ENCODE measurements at places on chromosomes 5 and 9.

- peak; percentile 65 for DNase-seq
Measured at GRCh38 chr5:134101686-134102439, 12.6 kb upstream of the TCF7 start.

DNA sequence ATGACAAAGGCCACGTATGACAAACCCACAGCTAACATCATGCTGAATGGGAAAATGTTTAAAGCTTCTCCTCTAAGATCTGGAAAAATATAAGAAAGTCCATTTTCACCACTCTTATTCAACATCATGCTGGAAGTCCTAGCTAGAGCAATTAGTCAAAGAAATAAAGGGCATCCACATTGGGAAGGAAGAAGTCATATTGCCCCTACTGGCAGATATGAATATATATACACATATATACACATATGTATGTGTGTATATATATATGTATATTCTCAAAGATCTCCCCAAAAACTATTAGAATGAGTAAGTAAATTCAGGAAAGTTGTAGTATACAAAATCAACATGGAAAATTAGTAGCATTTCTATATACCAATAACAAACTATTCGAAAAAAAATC, 17.1 kb downstream of the APBA1 start:
- DNase-seq = no peak

GRCh38 chr5:120734033-120734432, 269.9 kb downstream of the PRR16 start:
- DNase-seq = no peak

DNA sequence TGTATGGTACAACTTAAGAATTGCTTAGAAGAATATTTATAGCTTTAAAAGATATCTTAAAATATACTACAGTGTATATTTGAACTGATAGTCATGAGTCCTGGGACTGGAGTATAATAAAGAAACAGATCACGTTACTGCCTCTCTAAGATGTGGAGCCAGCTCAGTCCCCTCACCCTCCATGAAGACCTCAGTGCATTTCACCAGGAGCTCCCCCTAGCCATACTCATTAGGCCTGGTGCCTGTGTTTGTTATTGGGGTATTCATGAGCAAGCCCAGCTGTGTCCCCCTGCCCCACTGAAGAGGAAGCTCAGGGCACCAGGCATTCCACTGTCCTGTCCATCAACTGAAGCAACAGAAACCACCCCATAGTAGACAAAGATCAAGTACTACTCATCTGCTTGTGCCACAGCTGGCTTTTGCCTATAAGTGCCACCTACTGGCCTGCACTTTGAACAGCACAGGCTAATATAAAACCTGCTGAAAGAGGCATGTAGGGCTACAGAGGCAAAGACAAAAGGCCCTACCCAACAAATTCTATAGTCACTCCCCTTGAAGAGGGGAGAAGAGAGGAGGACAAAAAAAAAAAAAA, 850.2 kb upstream of the NUDT12 start:
- no peak for DNase-seq

DNA sequence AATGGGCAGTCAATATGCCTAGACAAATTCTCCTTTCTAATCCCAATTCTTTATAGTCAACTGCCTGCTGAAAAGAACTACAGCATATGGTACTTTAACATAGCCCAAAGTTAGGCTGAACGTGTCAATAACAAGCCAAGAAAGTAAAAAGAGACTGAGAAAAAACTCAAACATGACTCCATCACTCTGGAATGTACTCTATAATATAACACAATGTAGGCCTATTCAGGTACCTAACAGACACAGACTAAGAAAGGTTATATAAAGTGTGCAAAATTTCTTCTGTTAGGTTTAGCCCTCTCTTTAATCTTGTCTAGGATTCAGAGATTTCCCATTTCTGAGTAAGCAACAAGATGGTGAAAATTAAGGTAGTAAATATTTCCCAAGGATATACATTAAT, 209.7 kb upstream of the PRR16 start:
- DNase-seq = no peak

- DNase-seq = no peak
Measured at GRCh38 chr5:67976891-67977601, 238.5 kb upstream of the PIK3R1 start.

- no peak for DNase-seq
Measured at GRCh38 chr5:127858116-127858784, 155.1 kb downstream of the CCDC192 start.

DNA sequence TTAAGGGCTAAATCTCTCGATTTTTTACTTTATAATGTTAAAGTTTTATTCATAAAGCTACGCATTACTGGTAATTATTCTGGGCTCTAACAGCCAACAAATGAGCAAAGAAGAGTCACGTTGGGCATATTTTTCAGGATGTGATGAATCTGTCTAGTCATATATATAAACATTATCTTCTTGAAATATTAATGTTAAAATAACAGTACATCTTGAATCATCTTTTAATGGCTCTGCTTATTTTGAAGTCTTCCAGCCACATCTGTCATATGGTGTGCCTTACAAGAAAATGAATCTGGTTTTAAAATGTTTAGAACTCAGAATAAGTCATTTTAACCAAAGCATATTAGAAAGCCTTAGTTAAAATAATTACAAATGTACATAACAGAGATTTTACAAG, 96.9 kb downstream of the CWC27 start:
- DNase-seq = no peak

GRCh38 chr5:91373006-91373405, 10.1 kb downstream of the ARRDC3 start:
- no peak for DNase-seq

DNA sequence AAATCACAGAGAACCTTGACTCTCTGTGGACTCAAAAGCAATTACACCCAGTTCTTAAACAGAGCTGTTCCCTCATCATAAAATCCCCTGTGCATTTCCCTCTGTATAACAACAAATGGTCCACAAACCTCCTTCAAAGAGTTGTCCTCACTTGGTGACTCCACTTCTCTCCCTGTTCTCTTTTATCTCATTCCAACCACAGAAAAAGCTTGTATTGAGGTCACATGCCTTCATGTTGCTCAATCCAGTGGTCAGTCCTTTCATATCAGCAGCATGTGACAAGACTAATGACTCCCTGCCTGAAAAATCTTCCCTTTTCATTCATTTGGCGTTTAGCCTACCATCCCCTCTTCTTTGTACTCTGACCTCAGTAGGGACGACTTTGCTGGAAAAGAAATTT, 158.0 kb downstream of the DEPDC1B start:
- no peak for DNase-seq

- no peak for DNase-seq
Measured at GRCh38 chr9:36566813-36567221, 5.9 kb upstream of the MELK start.

- DNase-seq = no peak
Measured at GRCh38 chr9:85876628-85877027, 64.3 kb upstream of the NAA35 start.

DNA sequence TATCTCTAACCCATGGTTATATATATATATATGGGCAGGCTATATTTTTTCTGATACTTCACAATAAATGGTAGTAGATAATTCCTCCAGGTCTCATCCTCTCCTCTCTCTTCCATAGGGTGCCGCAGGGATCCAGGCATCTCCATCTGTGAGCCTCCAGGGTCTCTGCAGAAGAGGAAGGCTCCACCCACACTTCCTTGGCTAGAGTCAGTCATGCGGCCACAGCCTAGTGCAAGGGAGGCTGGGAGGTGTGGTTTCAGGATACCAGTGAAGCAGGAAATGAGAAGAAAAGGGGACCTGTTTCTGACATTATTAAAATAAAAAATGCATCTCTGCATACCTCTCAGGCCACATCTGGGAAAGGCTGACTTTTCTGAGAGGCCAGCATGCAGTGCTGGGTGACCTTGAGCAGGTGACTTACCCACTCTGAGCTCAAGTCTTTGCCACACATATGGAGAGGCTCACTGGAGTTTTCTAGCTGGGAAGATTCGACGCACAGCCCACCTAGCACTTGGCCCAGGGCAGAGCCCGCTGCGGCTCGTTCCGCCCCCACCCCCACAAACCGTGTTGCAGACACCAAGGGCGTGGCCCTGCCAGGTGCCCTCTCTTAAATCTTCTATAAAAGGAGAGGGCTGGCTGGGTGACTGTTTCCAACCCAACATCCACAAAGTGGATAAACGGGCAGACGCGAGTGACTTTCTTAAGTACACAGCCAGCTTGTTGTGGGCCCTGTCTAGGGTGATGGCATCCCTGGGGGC, 47.9 kb downstream of the OLFM1 start:
- no peak for DNase-seq

DNA sequence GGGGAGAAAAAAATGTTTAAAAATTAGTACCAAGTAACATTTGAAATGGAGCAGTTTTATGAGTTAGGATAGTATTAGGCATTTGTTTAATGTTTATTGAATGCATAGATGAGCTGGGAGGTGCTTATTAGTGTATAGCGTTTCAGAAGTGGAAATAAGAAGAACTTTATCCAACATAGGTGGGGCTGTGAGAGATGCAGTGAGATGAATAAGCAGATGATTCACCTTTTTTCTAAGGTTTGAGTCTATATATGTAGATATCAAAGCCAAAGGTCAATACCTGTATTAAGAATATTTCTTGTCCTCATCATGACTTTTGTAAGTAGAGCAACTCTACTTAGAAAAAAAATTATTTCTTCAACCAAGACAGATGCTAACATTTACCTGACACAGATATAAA, 54.6 kb upstream of the POU4F3 start:
- no peak for DNase-seq

DNA sequence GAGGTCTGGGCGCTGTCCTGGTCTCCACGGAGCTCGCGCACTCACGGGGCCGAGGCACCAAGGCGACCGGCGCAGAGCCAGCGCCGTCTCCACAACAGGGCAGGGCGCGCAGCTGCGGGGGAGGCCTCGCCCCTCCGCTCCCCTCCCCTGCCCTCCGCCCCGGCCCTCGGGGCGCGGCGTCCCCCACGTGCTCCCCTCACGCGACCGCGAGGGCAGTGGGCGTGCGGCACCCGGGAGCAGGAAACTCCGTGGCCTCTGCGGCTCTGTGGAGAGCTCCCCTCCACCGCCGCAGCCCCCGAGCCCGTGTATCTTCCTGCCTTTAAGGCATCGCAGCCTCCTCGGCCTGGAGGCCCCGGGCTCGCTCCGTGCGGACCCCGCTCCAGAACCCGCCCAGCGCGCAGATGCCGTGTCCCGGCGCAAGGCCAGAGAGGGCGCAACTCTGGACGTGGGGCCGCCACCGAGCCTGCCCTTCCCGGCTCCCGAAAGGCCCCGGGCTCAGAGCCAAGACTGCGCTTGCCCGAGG, 708 bp upstream of the TUBB4B start:
- peak; percentile 59 for DNase-seq

DNA sequence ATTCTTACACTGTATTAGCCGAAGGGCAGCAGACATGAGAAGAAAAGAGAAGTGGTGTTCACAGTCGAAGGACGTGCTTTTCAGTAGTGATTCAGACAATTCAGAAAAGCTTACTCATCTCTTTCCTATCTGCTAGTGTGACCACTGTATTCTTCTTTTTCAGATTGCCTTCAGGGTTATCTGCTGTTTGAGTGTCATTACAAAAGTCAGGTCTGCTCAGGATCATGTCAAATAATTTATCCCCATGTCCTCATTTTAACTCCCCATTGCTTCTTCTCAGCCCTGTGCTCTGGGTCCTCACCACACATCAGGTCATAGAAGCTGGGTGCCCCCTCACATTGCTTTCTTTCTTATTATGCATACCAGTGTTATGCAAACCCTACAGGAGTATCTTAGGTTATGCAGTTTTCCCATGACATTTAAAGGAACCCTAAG, 394.0 kb downstream of the CETN3 start:
- no peak for DNase-seq
